GM10248 (cell line): ENCODE measurements at places on chromosomes 11 and 22.

GRCh38 chr11:116833816-116834534 is 3.4 kb downstream of the APOA1 start:
- DNase-seq = no peak

DNA sequence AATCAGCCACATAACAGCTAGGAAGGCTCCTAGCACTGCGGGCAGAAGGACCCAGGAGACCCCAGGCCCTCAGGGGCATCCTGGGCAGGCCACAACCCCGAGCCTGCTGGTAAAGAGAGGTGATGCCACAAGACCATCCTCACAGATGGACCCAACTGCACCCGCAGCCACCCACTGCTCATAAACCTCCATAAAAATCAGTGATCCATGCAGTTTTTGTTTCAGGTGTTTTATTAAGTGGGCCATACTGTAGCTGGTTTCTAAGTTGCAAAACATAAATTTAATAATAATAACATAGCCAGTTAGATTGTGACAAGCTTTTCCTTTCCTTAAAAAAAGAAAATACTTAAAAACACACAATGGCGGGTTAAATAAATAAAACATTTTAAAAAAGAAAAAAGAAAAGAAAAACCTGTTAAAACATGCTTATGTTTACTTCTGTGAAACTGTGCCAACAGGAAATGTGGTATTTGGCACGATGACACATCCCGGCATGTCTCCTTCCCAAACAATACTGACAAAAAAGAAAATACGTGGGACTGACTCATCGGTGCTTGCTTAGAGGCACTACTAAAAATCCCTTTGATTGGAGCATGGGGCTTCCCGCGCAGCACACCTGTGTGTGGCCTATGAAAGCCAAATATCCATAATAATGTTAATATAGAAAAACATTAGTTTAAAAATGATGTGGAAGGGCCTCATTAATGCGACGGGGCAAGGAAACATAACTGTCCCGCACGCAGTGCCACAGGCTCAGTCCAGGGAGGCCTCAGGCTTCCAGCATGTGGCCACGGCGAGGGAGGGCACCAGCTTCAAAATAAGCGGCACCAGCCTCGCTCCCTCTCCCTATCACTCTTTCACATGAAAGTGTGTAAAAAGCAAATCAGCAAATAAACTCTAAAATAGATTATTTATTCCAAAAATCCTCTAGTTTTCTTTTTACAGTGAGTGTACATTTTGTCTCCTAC is 47.5 kb upstream of the SCUBE2 start:
- no peak for DNase-seq

DNA sequence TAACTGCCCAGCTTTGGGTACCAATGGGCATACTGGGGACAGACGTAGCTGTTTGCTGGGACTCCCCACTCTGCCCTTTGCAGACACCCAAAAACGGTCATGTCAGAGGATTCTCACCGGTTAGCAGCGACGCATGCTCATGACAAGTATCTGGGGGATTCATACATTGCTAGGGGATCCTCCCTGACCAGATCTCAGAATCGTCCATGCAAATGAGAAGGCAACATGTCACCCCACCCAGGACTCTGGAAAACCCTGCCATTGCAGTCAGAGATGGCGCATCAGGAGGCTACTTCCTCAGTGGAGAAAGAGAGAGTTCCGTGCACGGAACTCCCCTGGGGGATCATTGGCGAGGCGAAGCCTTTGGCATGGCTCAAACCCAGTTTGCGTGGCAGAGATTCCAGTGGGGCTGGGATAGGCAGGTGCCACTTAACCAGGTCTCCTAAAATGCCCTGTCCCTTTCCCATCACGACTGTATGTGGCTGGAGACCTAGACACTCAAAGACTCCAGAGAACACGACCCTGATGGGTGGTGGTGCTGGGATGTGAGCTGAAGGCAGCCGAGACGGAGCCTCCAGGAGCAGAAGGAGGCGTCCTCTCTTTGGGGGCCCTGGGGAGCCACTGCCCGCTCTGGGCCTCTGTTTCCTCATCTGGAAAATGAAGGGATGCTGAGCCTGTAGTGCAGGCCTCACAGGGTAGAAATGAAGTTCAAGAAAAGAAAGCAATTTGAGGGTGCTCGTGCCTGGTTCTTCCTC is 4.9 kb downstream of the RGL4 start:
- DNase-seq = no peak

DNA sequence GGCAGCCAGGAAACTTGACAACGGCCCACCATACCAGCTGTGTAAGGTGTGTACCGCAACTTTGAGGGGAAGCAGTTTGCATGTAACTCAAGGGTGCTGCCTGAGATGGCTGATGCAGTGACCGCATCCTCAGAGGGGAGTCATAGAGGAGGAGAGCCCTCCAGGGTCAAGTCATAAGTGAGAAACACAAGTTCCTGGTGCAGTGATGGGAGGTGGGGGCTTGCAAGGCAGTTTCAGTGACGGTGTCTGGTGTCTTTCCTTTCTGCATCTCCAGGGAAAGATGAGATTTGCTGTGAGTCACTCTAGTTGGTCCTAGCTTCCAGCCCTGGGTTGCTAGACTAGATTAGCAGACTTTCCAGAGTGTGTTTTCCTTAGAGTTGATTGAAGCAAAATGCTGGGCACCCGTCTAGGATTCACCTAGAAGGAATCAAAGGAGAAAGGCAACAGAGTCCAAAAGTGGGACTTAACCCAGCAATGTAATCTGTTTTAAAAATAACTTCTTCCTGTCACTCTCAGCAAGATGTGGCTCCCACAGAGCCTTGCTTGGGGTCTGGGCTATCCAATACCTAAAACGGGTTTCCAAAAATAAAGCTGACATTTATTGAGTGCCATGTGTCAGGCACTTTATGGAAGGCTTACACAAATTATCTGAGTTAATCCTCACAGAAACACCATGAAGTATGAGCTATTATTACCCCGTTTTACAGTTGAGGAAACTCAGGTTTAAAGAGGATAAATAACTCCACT is 265.4 kb upstream of the PLET1 start:
- DNase-seq = no peak

DNA sequence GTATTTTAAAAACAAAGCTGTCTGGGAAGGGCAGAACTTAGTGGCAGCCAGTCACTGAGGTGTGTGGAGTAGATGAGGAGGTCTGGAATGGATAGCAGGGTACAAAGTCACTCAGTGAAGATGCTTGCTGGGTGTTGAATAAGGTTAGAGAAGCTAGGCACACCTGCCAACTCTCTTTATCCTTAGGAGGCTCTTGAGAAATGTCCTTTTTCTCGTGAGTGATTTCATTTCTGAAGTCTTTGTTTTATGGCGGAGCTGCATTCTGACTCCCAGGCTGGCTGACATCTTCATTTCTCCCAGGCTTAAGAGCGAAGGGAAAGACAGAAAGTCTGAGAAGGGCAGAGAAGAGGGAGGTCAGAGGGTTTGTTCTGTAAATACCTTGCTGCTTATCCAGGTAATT is 31.0 kb downstream of the CECR2 start:
- DNase-seq = no peak

DNA sequence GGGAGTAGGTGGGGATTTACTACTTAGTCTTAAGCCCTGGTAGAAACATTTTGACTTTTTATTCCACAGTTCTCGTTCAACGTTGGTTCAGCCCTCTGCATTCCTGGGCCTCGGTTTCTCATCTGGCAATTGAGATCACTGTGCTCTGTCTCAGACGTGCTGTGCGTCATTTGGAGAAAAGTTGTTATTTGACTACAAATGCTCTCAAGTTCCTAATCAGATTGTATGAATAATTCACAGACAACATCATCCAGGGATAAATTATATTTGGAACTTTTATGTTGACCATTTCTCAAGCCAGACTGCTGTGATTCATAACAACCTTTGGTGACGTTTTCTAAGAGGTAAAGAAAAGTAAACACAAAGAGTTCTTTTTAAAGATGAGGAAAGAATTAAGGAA is 69.2 kb downstream of the BLID start:
- DNase-seq = no peak

DNA sequence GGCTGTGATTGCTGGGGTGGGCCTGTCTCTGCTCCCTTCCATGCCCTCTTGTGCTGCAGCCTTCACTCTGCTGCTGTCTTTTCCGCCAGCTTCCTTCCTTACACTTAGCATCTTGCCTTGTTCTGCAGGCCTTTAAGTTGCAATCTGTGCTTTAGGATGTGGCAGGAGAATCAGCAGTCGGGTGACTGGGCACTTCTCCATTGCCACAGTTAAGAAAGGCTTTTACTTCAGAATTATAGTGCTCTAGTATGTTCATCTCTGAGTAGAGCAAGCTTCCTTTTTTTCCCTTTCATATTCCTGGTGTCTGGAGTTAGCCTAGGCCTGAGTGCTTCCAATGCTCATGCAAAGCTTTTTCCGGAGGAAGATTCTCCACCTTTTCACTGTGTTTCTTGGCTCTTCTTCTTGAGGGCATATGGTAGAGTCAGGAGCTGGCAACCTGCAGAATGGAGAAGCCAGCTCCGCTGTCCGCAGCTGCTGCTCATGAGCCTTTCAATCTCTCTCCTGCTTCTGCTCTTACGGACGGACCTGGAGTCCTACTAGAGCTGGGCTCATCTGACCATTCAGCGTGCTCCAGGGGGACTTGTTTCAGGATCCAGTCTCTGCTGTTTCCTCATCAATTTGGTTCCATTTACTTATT is 20.2 kb downstream of the PPP6R2 start:
- no peak for DNase-seq

DNA sequence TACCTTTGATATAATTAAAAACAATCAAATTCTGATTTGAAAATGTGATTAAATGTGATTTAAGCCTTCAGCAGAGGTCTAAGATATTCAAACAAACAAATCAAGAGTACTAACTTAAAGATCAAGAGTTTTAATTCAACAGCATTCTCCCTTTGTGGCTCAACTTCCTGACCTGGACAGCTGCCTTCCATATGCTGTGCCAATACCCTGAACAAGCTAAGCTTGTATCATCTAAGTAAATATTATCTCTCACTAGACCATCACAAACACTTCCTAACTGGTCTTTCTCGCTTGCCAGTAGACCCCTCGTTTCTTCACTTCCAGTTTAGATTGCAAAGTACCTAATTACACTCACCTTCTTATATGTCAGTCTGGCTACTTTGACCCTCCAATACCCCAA is 35.9 kb upstream of the P4HA3 start:
- DNase-seq = no peak

DNA sequence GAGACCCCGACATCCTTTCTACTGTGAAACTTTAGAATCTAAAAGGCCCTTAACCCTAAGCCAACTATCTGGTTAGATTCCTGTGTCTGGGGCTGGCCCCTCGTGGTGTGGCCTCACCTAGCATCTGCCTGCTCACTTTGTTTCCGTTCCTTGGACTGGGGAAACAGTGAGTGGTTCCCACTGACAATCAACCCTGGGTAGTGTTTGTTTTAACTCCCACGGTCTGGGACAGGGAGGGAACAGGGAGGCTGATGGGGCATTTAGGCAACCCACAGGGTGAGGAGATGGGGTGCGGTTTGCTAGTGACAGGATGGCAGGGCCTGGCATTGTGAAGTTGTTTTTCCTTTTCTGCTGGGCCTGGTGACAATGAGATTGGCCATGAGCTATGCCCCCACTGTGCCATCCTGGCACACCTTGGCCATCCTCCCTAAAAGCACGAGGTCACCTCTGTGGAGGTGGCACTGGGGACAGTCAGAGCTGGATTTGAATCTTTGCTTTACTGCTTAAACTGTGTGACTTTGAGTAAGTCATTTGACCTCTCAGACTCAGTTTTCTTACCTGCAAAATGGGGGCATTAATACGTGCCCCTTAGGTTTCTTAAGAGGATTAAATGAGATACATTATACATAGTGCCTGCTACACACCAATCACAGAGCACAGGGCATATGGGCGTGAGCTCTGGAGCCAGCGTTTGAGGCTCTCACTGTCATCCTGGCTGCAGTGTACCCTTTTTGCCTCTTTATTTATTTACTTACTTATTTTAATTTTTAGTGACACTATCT is 31.4 kb downstream of the CHRDL2 start:
- no peak for DNase-seq

DNA sequence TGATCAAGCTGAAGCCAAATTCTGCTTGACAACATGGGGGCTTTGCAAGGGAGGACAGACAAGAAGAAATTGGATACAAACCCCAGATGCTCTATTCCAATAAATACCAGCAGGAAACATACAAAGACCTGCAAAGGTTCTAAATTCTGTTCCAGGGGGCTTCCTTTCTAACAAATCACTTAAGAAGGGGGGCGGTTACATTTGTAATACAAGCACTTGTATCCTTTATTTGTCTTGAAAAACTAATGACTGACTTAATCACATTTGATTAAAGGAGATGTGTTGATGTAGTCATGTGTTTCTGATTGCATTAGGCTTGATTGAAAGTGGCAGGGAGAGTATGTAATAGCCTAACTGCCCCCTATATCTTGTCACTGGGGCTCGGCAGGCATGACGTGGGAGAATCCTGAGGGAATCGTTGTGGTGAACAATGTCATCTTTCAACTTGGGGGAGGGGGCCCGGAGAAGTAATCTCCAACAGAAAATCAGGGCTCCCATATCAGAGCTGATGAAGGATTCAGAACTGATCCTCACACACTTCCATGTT is 361.7 kb downstream of the INSC start:
- DNase-seq = no peak

- no peak for DNase-seq
These were observed 24.1 kb upstream of the CLNS1A start for GRCh38 chr11:77661670-77662069.
